ENCODE measurements at places on chromosomes 3 and 15.
A peak's percentile ranks its signal among the peaks of the same experiment; 100 is the strongest.

DNA sequence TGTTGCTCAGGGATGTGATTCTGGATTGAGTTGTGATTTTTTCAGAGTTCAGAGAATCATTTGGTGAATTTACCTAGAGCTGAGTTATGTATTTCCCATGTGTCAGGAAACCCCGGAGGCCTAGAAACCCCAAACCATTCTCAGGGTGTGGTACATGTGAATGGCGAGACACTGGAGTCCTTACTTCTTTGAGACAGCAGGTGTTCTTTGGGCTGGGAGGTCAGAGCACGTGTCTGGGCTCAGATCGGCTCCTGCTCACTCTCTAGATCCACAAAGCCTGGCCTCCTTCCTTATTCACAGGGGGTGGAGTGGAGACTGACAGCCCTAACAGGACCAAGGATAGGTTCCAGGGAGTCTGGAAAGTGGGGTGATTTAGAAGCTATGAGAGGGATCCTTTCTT lies 145.8 kb downstream of the CHDH start:
- DNase-seq, result no peak

- DNase-seq, result no peak
Measured at GRCh38 chr3:19347671-19348070, 199.4 kb downstream of the KCNH8 start.

- no peak for DNase-seq
Measured at GRCh38 chr3:193313061-193313958, 65.2 kb downstream of the ATP13A5 start.

- DNase-seq, result no peak
Measured at GRCh38 chr3:194312743-194313281, 38.3 kb downstream of the CPN2 start.

DNA sequence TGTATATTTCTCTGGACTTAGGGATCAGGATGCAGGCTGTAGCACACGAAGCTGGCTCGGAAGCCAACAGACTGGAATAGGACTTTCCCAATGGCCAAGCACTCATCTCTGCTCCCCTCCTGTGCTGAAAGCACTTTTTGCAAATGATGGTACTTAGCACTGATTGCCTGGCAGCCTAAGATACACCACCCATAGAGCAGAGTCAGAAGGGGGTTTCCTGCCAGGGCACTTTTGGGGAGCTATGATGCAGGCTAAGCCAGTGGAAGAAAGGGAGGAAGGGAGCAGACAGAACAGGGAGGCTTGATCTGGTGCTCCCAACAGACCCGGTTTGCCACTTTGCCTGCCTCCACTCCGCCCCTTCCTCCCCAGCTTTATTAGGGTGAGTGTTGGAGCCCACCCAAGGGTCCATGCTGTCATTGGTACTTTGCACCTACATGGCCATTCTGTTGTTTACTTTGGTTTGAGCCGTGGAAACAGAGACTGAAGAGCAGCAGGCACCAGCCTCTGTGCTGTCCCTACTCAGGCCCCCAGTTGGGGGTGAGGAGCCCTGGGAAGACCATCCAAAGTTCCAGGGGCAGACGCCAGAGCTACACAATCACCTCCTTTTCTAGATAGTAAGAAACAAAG lies 15.9 kb downstream of the BSN start:
- no peak for DNase-seq

GRCh38 chr3:102745881-102746280 lies 311.1 kb downstream of the ZPLD1 start:
- no peak for DNase-seq

GRCh38 chr3:48301020-48301799 lies 32.3 kb downstream of the SPINK8 start:
- peak; percentile 54 for DNase-seq

- peak; percentile 53 for DNase-seq
Measured at GRCh38 chr3:67654099-67654843, at the start of gene SUCLG2. Gene SUCLG2 (minus strand): TSS chr3:67654612. CDS start chr3:67654586, 26 bp downstream.

DNA sequence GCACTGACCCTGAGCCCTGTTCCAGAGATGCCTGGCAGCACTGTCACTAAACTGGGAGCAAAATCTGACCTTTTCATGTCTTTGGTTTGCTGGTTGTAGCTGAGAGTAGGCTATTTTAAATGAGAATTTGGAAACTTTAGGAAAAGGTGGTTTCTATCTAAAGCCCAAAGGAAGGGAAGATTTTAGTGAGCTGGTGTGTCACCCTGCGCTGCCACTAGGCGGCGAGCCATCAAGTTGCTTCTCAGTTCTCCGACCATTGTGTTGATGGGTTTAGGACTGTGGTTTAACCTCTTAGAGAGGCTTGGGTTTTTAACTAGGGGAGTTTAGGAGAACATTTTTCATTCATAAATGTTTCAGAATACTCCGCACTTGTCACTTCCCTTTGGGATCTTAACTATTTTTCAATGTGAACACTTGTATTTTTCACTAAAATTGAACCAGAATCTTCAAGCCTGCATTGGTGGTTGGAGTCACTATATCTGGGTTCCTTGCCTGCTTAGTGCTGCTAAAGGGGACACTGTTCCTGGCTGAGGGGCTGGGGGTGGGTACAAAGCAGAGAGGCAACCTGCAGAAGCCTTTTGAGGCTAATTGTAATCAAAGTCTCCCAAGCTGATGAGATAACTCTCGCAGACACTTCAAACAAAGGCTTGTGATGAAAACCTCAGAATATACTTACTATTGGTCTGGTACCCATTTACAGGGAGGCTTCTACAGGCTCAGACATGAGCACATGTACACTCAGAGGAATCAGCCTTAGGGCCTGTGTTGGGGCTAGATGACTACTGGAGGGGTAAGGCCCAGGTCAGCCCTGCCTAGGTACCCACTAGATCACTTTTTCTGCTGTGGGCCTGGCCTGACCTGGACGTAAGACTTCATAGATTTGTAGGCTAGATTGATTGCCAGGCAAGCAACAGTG lies 16.8 kb downstream of the EXOSC7 start:
- DNase-seq, result no peak

DNA sequence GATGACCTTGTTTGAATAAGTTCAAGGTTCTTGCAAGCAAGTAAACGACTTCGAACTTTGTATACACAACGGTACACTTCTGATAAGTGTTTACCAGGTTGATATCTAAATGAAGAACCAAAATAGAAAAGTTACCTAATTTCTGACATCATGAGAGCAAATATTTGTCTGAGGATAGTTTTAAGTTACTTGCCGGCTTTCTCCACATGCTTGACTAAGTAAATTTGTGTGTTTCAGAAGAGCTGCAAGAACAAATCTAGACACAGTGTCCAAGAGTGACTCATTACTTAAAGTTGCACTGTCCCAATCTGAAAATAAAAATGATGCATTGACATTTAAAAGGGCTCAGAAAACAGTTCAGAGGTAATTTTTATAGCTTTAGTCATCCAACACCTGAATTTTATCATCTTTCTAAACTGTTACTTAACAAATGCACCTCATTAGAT lies 115.1 kb downstream of the HERC1 start:
- DNase-seq, result no peak

GRCh38 chr15:25053000-25053815 lies 98.4 kb downstream of the SNRPN start:
- no peak for DNase-seq

GRCh38 chr15:68536331-68537095 lies 42.3 kb upstream of the CORO2B start:
- no peak for DNase-seq

GRCh38 chr15:70219256-70219895 lies 121.7 kb upstream of the TLE3 start:
- DNase-seq, result no peak

- no peak for DNase-seq
Measured at GRCh38 chr3:42685891-42686820, 819 bp downstream of the KLHL40 start.

- peak; percentile 12 for DNase-seq
Measured at GRCh38 chr3:153284282-153284938, 122.4 kb downstream of the RAP2B start.

GRCh38 chr3:41000471-41000870 lies 198.8 kb upstream of the CTNNB1 start:
- no peak for DNase-seq

DNA sequence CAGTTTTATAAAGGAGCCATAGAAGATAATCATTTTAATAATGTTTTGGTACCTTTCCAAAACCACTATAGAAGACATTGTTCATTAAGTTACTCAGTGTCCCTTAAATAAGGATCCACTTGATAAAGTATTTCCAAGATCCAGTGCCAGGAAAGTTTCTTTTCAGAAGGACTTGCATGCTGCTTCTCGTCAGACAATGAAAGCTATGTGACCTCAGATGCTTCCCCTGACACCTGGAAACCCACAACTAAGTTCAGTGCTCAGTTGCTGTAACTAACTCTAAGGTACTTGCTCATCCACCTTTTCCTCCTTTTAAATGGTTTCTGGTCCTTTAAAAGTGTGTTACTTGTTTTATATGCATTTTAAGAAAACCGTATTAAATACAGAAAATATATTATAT lies 7.3 kb downstream of the SSR3 start:
- no peak for DNase-seq

GRCh38 chr3:186207515-186207914 lies 98.6 kb upstream of the ETV5 start:
- no peak for DNase-seq

- no peak for DNase-seq
Measured at GRCh38 chr15:75170711-75171341, 30.9 kb upstream of the C15orf39 start.

GRCh38 chr3:54858093-54858785 lies 69.6 kb downstream of the LRTM1 start:
- DNase-seq, result no peak

- no peak for DNase-seq
Measured at GRCh38 chr15:43775411-43775965, 1.3 kb downstream of the ELL3 start.

- DNase-seq, result no peak
Measured at GRCh38 chr3:60427109-60427508, 824.1 kb downstream of the FHIT start.

DNA sequence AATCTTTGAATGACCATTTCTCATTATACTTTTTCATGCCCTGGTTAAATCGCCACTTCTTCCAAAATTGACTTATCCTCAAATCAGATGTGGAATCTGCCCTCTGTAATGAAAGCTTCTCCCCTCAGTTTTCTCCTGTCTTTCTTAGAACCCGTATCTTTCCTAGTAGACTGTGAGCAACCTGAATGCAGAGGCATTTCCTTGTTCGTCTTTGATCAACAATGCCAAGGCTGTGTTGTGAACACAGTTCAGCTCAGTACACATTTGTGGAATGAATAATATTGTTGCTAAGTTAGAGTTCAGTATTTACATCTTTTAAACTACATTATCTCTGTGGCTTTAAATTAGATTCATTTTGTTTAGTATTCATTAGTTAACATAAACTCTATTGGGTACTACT lies 123.3 kb downstream of the TPRG1 start:
- DNase-seq, result no peak

GRCh38 chr3:73739791-73740453 lies 115.2 kb upstream of the PDZRN3 start:
- DNase-seq, result no peak

GRCh38 chr15:59703979-59704796 lies 15.1 kb upstream of the BNIP2 start:
- no peak for DNase-seq

DNA sequence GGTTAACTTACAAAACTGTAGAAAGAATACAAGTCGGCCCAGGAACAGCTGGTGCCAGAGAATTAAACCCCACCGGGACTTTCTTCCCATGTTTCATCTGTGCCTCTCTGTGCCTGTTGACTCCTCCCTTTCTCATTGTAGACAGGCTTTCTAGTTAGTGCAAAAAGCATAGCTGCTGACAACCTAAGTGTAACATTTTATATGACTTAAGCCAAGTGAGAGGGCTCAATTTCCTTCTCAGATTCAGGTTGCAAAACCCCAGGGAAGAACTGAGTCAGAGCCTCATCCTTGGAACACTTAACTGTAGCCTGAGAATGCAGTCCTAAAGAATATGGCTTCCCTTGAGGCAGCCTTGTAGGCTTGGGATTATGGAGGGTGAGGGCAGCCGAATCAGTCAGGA lies 302.5 kb upstream of the AZI2 start:
- DNase-seq, result no peak

- DNase-seq, result no peak
Measured at GRCh38 chr3:190414297-190414696, 26.3 kb downstream of the CLDN16 start.

DNA sequence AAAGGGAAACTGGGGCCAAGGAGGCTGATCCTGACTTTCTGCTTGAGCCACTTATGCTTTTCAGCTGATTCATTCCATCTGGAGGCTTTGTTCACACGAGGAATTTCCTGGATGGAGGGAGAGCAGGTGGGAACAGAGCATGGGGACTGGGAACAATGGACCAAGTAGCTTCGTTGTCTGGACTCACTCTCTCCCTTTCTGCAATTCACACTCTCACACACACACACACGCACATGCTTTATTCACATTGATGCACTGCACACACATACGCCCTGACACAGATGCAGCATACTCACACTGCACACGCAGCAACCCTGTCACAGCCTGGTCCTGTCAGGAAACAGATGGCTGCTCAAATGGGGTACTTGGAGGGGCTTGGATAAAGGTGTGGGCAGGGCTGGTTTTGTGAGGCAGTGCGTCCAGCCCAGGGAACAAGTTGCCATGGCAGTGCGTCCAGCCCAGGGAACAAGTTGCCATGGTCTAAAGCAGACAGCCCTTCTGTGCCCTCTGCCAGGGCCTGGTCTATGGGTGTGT lies 19.8 kb upstream of the CHCHD6 start:
- no peak for DNase-seq

DNA sequence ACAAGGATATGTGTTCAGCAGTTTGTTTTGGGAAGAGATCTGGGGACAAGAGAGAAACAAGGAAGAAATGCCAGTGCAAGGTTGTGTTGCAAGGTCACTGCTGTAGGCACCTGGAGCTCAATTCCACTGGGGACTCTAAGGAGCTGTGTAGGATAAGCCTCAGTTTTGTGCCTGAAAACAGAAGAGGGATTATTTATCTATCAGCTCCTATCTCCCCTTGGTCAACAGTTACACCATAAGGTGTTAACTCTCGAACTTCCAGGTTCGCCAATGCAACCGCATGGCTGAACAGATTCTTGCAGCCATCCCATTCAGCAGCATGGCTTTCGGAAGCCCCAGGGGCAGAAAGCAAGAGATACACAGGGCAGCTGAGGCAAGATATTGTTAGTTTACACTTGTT lies 41.6 kb upstream of the CNOT10 start:
- no peak for DNase-seq

- no peak for DNase-seq
Measured at GRCh38 chr3:46479021-46479420, 14.3 kb upstream of the LTF start.

DNA sequence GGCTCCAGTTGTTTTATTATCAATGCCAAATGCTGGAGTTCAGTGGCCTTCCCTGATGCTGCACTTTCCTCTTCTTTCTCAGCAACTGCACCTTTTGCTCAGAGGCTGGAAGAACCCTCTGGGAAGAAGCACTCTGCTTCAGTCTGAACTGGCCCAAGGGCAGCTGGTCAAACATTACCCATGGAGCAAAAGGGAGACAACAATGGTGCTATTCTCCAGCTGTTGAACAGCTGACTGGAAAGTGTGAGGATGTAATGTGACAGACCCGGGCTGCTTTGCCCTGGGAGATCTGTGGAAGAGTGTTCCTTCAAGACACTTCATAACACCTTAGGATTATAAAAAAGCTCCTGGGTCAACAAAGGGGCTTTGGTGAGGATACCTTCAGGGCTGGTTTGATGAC lies 84.9 kb downstream of the EPHB1 start:
- DNase-seq, result no peak

Data from esophagus squamous epithelium (tissue), 5 donors.